T-helper 22 cell (primary cell): ENCODE measurements at places on chromosomes 13 and 19.

DNA sequence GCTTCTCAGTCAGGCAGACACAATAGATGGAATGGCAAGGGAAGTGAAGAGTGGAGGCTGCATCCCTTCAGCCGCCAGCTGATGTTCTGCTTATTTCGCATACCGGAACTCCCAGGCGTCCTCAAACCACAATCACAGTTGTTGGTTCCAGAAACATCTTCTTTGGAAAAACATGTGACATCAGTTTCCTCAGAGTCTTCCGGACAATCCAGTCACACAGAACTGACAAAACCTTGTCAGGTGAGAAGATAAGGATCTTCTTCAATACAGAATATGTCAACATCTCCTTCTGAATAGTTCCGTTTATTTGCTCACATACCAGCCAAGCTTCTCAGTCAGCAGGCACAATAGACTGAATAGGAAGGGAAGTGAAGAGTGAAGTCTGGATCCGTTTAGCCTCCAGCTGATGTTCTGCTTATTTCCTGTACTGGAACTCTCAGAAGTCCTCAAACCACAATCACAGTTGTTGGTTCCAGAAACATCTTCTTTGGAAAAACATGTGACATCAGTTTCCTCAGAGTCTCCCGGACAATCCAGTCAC lies 45.1 kb upstream of the CEACAM21 start:
- no peak for DNase-seq

DNA sequence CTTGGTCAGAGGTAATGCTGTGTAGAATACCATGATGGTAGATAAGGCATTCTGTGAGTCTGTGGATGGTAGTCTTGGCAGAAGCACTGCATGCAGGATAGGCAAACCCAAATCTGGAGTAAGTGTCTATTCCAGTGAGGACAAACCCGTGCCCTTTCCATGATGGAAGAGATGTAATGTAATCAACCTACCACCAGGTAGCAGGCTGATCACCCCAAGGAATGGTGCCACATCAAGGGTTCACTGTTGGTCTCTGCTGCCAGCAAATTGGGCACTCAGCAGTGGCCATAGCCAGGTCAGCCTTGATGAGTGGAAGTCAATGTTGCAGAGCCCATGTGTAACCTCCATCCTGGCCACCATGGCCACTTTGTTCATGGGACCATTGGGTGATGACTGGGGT lies 155.0 kb downstream of the RAP2A start:
- no peak for DNase-seq

DNA sequence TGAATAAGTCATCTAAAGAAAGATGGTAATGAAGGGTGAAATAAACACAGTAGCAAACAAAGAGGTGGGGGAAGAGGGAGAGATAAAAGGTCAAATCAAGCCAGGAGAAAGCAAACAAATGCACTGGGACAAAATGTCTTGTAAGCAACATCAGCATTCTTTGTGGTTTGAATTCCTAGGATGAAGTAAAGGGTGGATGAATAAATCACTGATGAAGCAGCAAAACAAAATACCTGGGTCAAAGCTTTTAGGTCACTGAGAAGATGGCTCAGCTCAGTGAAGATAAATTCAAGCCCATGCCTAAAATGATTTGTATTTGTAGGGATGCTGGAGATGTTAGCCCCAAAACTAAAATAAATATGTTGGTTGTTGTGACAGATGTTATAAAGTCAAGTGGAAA lies 86.5 kb upstream of the FBXL3 start:
- DNase-seq: no peak

DNA sequence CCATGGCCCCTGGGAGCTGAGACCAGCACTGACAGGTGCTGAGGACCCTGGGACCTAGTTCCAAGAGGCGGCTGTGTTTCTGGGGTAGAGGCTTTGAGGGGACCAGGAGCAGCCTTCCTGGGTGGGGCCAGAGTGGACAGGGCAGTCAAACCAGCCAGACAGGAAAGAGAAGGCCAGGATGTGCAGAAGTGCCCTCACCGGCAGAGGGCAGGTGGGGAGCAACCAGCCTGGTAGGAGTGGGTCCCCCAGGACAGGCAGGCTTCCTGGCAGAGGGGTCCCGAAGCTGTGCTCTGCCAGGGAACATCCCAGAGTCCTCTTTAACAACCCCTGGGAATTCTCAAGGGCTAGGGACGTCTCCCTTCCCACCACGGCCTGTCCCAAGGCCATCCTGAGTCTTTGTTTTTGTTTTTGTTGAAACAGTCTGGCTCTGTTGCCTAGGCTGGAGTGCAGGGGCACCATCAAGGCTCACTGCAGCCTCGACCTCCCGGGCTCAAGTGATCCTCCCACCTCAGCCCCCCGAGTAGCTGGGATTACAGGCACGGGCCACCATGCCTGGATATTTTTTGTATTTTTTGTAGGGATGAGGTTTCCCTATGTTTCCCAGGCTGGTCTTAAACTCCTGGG lies 3.0 kb upstream of the HIPK4 start:
- no peak for DNase-seq

DNA sequence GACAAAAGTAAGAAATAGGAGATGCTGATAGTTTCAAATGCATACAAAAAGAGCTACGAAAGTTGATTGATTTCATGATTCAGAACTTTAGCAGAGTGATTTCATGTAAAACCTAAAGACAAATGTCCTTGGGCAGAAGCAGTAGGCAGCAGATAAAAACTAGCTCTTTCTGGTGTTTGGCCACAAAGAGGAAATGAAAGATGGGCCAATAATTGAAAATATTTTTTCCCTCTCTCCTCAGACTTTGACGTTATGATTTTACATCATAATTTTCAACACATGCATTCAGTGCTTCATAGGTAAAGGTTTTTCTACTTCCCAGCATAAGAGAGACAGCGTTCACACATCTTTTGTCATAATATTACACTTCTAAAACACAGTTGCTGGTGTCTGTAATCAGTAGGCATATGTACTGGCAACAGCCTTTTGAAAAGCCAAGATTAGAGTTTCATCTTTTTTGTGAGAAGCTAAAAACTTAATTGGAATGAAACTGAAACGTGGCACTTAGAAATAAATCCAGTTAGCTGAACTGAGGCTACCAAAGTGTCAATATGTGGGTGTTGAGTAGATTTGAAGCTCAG lies 9.3 kb downstream of the SCEL start:
- no peak for DNase-seq
